ENCODE measurements at places on chromosomes 6 and 20.

DNA sequence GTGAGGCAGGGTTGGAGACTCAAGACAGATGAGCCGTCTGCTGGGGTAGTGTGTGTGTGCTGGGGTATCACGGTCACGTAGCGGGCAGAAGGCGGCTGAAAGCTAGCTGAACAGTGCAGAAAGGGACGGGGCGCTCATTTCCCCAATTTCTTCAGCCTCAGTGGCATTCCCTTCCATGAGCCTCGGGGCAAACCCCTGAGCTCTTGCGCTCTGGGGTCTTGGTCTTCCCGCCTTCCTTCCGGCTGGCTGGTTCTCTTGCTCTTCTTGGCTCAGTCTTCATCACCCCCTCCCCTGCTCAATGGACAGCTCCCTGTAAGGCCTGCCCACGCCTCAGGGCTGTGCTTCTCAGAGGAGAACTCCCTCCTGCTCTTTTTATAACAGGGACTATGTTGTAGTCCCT is 15.5 kb upstream of the TMEM181 start:
- no peak for DNase-seq

DNA sequence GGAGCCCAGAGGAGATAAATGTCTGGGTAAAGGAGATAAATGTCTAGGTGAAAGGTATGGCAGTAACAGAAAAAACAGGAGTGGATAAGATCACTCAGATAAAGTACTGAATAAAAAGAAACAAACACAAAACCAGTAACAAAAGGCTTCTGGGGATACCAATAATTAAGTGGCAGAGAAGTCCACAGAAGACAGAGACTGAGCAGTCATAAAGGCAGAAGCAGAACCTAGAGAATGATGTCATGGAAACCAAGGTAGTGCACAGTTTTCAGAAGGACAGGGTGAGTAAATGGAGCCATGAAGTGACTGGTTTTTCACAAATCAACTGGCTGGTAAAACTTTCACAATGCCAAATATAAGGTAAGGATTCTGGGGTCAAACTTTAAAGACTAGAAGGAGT is 80.9 kb upstream of the PLN start:
- DNase-seq, result no peak

GRCh38 chr20:45407067-45407745 is 883 bp upstream of the DBNDD2 start:
- no peak for DNase-seq

- peak; percentile 89 for DNase-seq
Measured at GRCh38 chr6:100300221-100300736, 164.4 kb downstream of the SIM1 start.

- no peak for DNase-seq
Measured at GRCh38 chr6:129130959-129131681, 248.2 kb downstream of the LAMA2 start.

DNA sequence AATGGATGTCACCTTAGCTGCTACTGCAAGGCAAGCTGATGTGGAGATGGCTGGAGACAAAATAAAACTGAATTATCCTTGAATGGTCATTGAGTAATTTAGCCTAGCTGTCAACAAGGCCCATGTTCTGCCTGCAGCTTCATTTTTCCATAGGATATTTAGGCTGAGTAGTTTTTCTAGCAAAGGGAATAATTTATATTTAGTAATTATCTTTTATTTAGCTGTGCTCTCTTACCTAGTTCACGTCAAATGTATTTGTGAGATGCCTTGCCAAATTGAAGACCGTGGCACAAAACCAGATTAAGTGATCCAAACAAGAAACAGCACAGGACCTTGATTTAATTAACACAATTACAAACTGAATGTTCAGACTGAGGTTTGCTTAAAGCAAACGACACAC is 77.4 kb upstream of the CEP162 start:
- no peak for DNase-seq

DNA sequence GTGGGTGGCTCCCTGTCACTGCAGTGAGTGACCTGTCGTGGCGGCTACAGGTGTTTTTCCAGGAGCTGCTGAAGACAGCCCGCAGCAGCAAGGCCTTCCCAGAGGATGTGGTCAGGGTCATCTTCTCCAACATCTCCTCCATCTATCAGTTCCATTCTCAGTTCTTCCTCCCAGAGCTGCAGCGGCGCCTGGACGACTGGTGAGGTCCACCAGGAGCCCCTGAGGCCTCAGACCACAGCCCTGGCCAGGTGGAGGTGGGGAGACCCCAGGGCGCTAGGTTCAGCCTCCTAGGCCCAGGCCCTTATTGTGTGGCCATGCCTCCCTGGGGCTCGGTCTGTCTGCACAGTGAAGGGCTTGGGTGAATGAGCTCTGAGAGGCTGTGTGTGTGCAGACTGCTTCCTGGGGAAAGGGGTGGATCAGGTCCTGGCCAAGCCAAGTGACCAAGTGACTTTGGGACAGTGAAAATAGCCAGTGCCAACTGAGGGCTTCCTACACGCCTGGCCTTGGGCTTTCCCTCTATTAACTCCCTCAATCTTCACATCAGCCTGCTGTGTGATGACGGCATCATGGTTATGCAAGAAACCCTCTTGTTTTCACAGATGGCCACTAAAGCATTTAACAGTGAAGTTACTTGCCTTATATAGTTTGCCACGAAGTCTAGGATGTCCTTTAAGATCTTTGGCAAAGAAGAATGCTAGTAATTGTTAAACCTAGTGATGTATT is 6.4 kb downstream of the FGD2 start:
- no peak for DNase-seq

DNA sequence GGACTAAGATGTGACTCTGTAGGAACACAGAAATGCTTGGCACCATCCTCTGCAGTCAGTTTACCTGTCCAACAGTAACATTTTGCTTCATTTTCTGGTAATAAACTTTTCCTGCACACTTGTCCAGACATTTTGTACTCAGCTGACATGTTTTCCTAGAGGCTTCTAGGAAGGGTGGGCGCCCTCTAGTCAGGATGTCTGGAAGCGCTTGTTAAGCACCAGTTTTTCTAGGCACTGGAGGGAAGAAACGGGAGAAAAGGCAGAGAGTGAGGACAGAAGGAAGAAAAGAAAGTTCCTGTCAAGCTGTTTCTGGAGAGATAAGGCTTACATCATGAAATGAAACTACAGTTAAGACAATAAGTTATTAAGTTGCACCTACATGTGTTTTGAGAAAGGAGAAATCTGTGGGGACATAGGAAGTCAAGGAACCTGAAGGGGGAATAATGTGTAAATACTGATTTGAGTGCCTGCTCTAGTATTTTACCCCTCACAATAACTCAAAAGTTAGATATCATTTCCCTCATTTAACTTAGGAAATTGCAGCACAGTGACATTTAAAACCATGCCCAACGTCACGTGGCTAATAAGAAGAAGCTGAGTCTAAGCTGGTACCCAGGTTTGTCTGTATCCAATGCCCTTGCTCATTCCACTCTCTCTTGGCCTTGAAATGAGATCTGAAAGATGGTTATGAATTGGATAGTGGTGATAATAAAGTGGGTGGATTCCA is 42.7 kb upstream of the TNFRSF21 start:
- DNase-seq, result no peak

DNA sequence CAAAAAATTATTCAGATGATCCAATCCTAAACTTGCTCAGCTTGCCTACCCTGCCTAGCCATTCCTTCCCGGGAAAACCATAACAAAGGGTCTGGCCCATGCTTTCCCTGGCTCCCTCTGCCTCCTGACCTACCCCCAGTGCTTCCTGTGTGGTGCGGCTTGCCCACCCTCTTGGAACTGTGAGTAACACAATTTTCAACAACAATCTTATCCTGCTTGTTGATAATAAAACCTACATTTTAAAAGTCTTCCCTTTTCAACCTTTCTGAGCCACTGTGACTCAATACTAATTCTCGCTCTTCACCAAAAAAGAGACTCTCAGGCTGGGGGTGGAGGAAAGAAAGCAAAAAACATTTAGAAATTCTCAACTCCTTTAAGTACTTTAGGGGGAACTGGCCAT is 18.0 kb downstream of the EXOC2 start:
- no peak for DNase-seq

- no peak for DNase-seq
Measured at GRCh38 chr6:37308069-37308815, 45.5 kb upstream of the RNF8 start.

- DNase-seq, result no peak
Measured at GRCh38 chr6:53556986-53557715, 12.2 kb upstream of the GCLC start.

- DNase-seq, result peak; percentile 68
Measured at GRCh38 chr6:44452725-44453124, 65.2 kb downstream of the CDC5L start.

DNA sequence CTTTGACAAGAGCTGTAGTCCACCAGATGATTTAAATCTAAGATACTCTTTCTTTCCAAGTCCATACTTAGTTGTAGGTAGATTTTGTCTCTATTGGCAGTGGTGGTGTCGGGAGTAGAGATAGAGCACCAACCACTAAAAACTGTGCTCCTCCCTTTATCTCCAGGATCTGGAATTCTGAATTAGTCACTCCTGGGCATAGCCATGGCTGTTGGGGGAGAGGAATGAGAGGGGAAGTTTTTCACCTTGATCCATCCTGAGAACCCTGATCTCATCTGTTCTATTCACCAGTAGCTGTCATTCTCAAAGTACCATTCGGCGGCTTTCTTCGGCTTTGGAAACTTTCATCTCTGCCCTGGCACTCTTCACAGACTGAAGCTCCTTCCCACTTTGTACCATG is 35.6 kb upstream of the NKX2-4 start:
- DNase-seq, result peak; percentile 23

DNA sequence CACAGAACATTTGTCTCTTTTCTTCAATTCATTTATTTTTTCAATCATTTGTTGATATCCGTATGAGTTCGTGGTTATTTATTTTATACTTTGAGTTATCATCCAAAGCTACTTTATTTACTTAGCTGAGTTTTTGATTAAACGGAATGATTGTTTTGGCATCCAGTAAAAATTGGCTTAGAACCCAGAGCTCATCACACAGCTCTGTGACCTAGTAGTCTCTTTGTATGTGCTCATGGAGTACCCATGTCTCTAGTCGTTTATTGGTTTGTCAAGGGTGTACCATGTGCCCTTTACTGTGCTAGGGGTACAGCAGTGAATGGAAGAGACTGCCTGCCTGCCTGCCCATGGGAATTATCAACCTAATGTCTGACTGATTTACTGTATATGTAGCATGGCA is 142.2 kb downstream of the MYLK4 start:
- no peak for DNase-seq

- no peak for DNase-seq
Measured at GRCh38 chr6:117418320-117418719, 7.4 kb downstream of the ROS1 start.

DNA sequence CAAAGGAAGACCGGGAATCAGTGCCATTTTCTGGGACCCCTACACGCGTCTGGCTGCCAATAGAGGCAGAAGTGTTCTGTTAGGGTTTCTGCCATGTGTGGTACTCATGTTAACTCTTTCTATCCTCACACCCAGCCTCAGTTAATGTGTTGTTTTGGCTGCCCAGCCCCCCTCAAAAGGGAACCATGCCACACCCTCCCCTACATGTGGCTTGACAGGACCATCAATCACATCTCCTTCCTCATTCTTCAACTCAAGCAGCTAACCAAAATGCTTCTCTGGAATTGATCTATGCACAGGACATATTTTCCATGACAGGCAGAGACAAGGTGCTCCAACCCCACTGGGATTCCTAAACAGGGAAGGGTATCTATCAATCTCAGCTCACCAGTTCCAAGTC is 22.0 kb downstream of the AHCY start:
- DNase-seq, result no peak

DNA sequence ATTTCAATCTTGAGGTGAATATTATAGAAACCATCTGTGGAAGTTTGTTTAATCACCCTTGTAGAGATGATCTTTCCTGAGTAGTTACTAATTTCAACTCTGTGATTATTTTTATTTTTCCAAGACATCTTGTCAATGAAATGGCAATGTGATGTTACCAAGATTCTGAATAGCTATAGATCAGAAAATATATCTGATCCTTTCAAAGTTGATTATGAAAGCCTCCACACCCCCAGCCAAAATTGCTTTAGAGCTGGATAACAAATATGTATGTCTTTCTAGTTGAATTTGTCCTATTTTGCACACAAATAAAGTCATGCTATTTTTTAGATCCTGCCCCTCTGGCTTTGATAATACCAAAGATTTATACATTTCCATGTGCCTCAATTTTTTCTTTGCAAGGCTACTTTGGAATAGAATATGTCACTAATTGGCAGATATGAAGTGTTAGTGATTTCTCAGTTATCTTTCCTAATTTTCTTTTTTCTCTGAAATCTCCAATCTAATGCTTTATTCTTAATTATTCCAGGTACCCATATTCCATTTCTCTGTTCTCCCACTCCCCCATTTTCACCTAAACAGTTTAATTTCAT is 5.0 kb downstream of the SIM1 start:
- no peak for DNase-seq

- DNase-seq, result no peak
Measured at GRCh38 chr6:6319952-6320811, at the start of gene F13A1. Gene F13A1 (minus strand): TSS chr6:6320662. CDS start chr6:6318664, 1,998 bp downstream.

DNA sequence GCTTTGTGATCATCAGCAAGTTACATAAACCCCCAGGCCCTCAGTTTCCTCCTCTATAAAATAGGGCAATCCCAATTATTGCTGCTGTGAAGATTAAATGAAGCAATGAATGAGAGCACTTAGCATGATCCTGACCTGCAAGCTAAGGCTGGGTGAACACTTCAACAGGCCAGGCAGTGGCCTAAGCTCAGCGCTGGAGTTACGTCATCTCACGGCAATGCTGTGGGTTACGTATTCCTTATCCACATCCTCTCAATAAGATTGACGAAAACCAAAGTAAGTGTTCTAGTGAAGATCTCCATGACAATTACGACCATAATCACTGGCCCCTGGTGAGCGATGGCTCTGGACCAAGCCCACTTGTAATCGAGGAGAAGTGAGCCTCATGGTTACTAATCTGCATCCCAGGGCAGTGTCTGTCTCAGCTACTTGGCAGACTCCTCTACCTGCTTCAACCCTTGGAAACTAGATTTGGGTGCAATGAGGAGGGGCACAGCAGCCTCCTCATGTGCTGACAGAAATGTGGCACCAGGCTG is 274.1 kb upstream of the ARID1B start:
- no peak for DNase-seq

DNA sequence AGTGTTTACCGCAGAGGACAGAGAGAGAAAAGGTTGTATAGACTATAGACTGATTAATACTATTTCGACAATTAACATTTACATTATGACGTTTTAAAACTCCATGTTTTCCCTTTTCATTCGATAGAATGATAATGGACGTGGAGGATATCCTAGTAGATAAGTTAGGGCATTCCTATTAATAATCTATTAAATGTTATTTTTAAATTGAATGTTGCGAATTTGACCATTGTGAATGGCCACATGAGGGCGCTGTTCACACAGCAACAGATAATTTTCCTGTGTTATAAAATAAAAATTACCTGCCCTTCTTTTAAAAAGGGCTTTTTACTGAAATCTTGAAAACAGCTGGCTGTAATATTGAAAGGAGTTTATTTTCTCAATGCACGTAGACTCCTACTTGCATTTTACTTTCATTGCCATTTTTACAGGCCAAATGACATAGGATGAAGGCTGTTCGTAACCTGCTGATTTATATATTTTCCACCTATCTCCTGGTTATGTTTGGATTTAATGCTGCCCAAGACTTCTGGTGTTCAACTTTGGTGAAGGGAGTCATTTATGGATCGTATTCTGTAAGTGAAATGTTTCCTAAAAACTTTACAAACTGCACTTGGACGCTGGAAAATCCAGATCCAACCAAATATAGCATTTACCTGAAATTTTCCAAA is 3.3 kb downstream of the ADGRB3 start:
- peak; percentile 6 for DNase-seq
